Activated naive CD8-positive, alpha-beta T cell treated with anti-CD3 and anti-CD28 coated beads, Interleukin-2, amount 50 U/mL, for 16 hours (primary cell): ENCODE measurements at places on chromosomes 7 and 10.

- no peak for DNase-seq
Measured at GRCh38 chr7:70553364-70553763, 578.6 kb upstream of the GALNT17 start.

DNA sequence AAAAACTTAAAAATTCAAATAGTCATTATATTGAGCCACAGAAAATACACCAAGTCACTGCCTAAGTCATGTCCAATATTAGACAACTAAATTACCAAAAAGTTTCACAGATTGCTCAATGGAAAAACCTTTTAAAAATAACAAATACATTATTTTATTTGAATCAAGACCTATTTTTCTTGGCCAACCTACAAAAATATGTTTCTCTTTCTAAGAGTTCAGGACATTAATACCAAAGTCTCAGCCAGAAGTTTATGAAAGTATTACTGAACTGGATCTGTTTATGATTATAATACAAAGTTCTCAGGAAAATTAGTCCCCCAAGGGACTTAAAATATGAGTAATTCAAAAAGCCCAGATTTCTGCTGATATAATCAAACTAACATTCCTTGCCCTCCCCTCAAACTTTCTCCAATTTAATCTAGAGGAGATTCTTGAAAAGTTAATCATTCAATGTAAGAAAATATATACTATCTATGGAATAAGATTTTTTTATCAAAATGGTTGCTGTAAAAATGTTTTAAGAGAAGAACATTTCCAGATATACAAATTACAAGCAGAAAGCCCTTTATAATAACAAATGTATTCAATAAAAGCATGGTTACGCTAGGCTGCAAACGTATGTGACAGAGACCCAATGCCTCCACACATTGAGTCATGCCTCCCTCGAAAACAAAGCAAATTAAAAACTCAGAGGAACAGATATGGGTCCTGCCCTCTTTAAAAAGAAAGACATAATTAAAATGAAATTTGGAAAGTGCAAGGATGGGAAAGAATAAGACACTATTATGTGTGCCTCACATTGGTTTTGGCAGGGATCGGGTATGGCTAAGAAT lies 381.6 kb downstream of the PARD3 start:
- DNase-seq, result no peak

DNA sequence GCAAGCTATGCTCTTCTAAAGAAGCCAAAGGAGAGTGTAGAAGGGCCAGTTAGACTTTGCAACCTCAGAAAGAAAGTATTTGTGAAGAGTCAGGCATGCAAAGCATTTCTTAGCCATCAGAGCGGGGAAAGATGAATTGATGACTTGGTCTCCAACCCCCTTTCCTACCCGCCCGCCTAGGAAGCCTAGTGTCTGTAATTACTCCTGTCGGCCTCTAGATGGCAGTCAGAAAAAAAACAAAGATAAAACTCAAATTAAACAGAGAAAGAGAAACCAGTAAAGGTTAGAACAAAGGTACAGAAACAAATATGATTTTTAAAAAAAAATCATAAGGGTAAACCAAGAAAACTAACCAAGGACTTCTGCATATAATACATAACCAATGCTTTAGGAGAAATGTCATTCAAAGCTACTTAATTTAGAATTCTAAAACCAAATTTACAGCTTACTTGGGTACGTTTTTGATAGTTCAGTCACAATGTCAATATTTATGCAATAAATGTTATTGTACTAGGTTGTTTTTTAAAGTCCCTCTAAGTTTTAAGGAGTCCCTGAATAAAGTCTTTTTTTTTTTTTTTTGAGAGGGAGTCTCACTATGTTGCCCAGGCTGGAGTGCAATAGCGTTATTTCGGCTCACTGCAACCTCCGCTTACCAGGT lies 97.6 kb downstream of the LYZL1 start:
- DNase-seq, result no peak

DNA sequence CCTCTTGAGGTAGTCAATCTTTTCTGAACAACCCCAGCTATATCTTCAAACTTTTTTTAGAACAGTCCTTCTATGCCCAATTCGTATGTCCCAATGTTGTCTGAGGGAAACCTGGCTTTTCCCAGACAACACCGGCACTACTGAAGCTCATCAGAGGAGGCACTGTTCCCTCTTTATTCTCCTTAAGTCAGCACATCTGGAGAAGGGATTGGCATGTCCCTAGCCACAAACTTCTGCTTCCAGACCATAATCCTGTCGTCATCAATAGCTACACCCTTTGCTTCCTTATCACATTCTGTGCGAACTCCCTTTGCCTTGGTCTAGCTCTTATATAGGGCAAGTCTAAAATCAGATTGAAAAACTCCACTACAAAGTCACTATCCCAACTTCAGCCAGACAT lies 22.9 kb downstream of the PON3 start:
- no peak for DNase-seq

DNA sequence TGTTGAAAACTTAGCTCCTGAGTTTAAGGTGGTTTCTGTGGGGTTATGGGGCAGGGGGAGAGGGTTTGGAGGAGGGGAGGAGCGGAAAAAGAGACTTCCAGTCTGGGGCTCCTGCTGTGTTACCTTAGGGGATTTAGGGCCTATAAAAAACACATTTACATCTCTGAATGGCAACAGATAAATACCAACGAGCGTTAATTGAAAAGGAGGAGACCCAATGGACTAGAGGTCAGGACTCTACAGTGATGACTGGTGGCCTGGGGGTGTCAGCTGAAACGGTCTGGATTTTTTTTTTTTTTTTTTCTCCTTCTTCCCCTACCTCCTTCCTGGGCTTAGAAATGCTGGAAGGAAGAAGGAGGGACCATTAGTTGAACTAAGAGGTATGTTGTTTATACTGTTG lies 47.4 kb downstream of the AUTS2 start:
- DNase-seq, result no peak

- no peak for DNase-seq
Measured at GRCh38 chr7:7630626-7631329, 9.8 kb upstream of the UMAD1 start.

DNA sequence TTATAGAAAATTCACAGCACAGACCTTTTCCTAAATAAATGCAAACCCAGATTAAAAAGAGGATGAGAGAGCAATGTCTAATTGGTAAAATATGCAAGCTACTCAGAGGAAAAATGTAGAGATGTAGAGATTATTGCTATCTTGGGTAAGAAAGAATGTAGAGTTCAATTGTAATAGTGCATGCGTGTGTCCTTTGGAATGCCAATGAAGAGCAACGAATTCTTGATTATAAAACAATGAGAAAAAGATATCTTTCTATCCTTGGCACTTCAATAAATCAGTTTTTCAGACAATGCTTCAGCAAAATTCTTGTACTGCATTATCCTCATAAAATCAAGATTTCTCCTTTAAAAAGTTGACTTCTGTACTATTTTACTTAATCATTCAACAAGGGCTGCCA lies 50.9 kb downstream of the SEMA3D start:
- no peak for DNase-seq

DNA sequence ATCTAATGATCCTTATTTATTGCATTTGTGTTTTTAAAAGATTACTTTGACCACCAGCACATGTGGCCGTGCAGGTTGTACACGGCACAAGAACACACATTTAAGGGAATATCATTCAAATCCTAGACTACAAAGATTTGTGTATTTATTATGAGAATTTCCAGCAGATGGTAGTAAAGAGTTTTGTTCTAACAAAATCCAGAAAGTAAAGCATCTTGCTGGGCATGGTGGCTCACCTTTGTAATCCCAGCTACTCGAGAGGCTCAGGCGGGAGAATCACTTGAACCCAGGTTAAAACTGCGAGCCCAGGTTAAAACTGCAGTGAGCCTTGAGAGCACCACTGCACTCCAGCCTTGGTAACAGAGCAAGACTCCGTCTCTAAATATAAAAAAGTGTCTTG lies 31.5 kb downstream of the MACROH2A2 start:
- DNase-seq, result no peak

DNA sequence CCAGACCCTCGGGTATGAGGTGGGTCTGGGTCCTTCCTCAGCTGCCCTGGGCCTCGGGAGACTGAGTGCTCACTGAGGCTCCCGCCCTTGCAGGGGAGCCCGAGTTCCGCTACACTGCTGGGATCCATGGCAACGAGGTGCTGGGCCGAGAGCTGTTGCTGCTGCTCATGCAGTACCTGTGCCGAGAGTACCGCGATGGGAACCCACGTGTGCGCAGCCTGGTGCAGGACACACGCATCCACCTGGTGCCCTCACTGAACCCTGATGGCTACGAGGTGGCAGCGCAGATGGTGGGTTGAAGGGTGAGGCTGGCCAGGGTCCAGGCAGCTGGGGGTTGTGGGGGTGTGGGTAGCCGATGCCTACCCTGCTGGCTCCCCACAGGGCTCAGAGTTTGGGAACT lies 7.6 kb downstream of the AEBP1 start:
- no peak for DNase-seq

- no peak for DNase-seq
Measured at GRCh38 chr7:151863386-151864079, 13.4 kb downstream of the PRKAG2 start.

GRCh38 chr10:77911535-77912123 lies 14.9 kb downstream of the DLG5 start:
- DNase-seq, result no peak

GRCh38 chr10:106255111-106255678 lies 909.3 kb downstream of the SORCS1 start:
- no peak for DNase-seq

GRCh38 chr7:404812-405488 lies 114.7 kb downstream of the PDGFA start:
- DNase-seq, result no peak

GRCh38 chr10:86931872-86932271 lies 25.5 kb downstream of the MMRN2 start:
- DNase-seq, result no peak

- DNase-seq, result no peak
Measured at GRCh38 chr10:97314671-97315070, 4.4 kb upstream of the FRAT1 start.

GRCh38 chr7:121138262-121138933 lies 149.9 kb downstream of the CPED1 start:
- no peak for DNase-seq

GRCh38 chr10:82742478-82742877 lies 867.5 kb downstream of the NRG3 start:
- no peak for DNase-seq

DNA sequence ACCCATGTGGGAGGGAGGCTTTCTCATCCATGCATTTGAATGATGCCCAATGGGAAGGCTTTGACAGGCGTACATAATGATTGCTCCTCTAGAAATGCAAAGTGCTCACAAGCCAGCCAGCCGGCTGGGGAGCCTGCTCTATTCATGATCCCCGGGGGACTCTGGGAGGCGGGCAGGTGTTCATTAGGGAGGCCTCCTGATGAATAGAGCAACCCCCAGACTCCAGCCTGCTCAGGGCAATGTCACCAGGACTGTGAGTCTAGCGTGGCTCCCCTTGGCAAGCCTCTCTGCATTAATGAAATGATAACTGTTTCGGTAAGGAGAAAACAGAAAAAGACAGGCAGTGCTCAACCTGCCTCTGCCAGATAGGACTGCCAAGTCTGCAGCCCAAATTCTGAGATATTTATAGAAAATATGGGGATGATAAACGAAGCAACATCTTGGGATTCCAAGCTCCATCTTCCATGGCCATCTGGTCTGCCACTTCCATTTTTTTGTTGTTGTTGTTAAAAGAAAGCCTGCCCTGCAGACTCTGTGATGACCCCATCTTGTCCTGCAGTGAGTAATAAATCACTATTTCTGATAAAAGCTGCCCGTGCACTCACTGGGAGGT lies 236.4 kb downstream of the PRPF18 start:
- no peak for DNase-seq

GRCh38 chr10:37269554-37270256 lies 144.3 kb downstream of the ANKRD30A start:
- DNase-seq, result no peak

- no peak for DNase-seq
Measured at GRCh38 chr10:71138166-71138830, 74.1 kb upstream of the UNC5B start.

- no peak for DNase-seq
Measured at GRCh38 chr7:150829426-150829825, 22.9 kb upstream of the AOC1 start.

DNA sequence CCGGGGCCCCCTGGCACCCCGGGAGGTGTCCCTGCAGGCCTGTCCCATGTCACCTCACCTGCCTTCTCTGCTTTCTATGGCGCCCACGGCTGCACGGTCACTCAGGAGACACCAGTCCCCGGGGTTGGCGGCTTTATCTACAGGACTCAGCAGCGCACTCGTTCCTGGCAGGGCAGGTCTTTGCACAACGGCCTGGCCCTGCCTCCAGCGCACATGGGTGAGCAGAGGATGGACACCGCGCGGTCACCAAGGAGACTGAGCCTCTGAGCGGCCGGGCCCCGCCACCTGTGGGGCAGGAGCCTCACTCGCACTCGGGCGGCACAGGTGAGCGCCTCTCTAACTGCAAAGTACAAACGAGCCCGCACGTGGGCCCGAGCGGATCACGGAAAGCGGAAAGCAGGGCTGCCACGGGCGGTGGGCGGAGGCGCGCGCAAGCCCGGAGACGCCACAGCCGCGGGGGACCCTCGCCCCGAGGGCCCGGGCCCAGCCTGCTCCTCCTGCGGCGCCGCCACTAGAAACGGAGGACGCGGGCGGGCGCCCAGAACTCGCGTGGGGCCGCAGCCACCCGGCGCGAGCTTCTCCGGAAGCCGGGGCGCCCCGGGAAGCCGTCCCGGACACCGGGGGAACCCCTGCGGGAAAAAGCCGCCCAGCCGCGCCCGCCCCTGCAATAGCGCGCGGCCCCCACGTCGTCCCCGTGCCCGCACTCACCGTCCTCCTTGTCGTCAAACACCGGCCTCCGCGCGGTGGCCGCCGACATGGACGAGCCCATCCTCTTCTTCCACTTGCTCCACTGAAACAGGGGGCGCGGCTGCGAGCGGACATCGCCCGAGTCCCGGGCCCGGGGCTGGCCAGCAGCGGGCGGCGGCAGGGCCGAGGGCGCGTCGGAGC lies 642 bp downstream of the STK32C start:
- DNase-seq, result no peak

DNA sequence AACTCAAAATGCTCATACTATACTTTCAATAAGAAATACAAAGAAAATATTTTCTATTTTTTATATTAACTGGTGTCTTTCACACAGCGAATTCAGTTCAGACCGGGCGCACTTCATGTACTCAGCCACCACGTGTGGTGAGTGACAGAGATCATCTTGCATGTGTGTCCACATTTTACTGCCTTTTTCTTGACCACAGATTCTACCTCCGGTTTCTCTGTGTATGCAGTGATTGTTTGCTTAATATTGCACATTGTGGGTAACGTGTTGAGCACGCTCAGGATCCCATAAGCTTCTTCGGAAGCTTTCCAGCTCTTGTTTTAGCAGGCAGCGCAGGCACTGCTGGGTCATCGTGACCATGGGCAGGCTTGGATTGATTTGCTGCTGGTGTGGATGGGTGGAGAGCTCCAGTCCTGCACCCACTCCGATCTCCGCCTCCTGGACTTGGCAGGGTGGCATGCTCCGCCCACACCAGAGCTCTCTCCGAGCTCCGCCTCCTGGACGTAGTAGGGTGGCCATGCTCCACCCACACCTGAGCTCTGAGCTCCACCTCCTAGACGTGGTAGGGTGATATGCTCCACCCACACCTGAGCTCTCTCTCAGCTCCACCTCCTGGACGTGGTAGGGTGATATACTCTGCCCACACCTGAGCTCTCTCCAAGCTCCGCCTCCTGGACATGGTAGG lies 253.3 kb downstream of the DIP2C start:
- DNase-seq, result no peak

- DNase-seq, result no peak
Measured at GRCh38 chr7:155523168-155523675, 23.1 kb downstream of the CNPY1 start.

GRCh38 chr10:77939561-77940001 lies 13.0 kb upstream of the DLG5 start:
- DNase-seq, result no peak
